ENCODE measurements at places on chromosomes 5 and 9.

DNA sequence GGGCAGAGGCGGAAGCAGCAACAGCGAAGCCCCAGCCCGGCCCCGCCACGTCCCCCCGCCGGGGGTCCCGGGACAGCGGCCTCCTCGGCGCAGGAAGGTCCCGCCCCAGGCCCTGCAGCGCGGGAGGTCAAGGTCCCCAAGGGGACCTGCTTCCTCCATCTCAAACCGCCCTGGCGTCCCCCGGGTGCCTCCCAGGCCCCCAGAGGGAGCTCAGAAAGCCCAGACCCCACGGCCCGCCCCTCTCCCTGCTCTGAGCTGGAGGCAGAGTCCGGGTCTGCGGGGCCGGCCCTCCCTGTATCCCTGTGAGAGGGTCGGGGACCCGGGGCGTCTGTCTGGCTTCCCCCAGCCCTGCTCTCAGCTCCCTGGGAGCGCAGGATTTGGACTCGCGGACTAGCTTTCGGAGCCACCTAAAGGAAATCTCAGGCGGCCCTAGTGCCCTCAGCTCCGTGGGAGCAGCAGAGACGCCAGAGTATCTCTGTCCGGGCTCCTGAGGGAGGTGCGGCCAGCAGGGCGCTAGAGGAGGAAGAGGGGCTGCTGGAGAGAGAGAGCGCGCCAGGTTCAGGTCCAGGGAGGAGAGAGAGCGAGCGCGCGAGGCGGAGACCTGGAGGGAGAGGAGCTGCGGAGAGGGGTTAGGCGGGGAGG, 30.7 kb downstream of the EXOC3 start:
- peak; percentile 70 for DNase-seq

GRCh38 chr9:27539479-27540441, 10.1 kb upstream of the MOB3B start:
- DNase-seq = no peak

DNA sequence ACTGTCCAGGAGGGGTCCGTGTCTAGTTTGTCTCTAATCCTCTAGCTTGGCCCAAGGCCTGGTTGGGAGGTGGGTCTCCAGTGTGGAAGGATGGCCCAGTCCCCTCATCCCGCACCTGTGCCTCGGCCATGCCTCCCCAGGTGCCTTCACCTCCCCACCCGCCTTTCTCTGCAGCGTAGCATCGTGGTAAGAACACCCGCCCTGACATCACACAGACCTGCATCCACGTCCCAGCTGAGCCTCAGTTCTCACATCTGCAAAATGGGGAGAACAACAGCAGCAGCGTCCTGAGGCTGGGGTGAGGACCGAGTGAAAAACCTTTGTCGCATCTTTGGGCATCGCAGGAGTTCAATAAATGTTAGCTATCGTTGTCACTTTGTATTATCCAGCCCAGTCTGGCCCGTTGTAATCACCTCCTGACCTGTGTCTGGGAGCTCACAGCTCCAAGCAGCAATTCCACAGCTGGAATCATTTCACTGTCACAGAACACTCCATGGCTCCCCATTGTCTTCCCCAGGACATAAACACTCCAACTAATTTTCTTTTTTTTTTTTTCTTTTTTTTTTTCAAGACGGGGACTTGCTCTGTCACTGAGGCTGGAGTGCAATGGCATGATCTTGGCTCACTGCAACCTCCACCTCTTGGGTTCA, 181.2 kb upstream of the IER5L start:
- DNase-seq = no peak

- no peak for DNase-seq
Measured at GRCh38 chr5:64947801-64948200, 179.1 kb downstream of the CWC27 start.

DNA sequence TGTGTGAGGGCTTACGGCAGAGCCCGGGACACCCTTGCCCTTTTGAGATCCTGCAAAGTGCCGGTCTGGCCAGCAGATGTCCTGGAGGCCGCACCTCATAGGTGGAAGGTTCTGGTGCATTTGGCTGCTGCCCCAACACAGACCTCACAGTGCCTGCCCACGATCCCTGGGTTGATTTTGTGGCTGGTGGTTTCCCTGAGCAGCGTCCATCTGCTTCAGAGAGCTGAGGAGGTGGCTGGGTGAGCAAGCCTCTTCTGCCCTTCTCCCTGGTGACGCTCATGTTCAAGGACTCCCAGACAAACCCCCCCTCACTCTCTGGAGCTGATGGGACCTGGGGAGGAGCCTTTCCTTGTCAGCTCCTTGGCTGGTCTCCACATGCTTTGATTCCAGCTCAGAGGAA, 18.9 kb downstream of the BNIP1 start:
- DNase-seq = no peak

DNA sequence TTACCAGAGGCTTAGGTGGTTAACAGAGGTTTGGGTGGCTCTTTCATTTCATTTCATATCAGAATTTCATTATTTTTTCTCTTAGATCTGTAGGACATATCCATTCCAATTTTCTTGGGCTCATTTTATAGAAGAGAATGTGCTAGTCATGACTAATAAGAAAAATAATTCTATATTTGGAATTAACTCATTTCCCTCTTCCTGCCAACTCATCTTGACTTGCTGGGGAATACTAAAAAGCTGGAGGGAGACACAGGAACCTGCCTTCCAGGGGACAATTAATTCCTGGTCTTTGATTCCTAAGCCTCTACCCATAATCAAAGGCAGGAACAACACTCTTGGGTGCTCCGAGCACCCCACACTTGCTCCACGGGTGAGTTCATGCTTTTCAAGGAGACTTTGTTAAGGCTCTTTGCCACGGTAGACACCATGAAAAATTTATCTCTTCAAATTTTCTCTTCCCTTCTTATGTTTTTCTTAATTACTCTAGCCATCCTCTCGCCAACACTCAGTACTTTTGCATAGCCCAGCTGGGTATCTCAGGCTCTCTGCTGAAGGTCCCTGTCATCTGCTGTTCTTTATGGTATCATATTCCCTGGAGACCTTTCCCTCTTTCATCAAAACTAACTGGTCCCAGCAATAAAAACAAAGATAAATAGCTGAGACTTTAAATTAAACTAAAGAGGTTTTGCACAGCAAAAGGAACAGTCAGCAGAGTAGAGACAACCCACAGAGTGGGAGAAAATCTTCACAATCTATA, 273.9 kb downstream of the NPR3 start:
- DNase-seq = no peak

DNA sequence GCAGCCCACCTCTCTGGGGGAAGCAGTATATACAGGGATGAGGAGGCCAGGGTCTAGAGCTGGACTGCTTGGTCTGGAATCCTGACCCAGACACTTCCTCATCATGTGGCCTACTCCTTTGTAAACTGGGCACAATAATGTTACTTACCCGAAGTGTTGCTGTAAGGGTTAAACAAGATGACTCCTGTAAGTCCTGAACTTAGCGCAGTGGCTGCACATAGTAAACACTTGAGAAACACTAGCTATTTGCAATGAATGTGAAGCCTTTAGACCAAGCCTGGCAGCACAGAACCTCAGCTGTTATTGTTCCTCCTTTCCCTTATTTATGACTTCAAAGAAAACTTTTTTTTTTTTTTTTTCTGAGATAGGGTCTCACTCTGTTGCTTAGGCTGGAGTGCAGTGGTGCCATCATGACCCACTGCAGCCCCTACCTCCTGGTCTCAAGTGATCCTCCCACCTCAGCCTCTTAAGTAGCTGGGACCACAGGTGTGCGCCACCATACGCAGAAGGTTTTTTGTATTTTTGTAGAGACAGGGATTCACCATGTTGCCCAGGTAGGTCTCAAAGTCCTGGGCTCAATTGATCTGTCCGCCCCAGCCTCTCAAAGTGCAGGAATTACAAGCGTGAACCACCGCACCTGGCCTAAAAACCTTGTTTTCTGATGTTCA, 96.2 kb upstream of the IL6ST start:
- DNase-seq = no peak

DNA sequence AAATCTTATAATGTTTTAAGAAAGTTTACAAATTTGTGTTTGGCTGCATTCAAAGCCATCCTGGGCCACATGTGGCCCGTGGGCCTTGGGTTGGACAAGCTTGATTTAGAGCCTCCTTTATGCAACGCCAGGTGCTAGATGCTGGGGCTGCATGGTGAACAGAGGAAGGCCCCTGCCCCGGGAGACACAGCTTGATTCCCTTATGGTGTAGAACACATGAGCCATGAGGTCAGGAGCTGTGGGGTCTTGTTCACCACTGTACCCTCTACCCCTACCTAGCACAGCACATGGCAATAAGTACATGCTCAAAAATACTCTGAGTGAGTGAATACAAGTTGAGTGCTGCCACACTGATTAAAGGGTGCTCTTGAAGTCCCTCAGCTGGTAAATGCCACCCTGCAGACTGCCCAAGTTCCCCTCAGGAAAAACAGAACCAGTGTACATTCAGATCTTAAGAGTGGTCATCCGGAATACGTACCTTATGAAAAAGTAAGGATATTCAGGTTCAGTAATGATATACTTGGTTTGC, 71.9 kb downstream of the ARRDC3 start:
- DNase-seq = peak; percentile 39

GRCh38 chr5:95940758-95941682, 20.6 kb downstream of the ELL2 start:
- DNase-seq = no peak

Measured in activated T-cell treated with anti-CD3 and anti-CD28 coated beads, Interleukin-2, amount 50 U/mL, for 24 hours (primary cell).